ENCODE measurements at places on chromosomes 6 and 20. TPM values are rescaled to one million over a fixed set of nuclear protein-coding genes. Genes with fewer than 3 reads are reported as not detected.

The C6orf15 gene
- total RNA-seq: not detected

The LTA gene
- not detected for total RNA-seq

The PBOV1 gene
- total RNA-seq: not detected

The OR2H2 gene
- total RNA-seq: not detected

The LAMA5 gene
- 70.4 TPM for total RNA-seq

The NKX2-2 gene
- total RNA-seq: not detected
